Endothelial cell (in vitro differentiated cells): ENCODE measurements at places on chromosomes 12 and 14. TPM values are rescaled to one million over a fixed set of nuclear protein-coding genes. Genes with fewer than 3 reads are reported as not detected.
A peak's percentile ranks its signal among the peaks of the same experiment; 100 is the strongest.

DNA sequence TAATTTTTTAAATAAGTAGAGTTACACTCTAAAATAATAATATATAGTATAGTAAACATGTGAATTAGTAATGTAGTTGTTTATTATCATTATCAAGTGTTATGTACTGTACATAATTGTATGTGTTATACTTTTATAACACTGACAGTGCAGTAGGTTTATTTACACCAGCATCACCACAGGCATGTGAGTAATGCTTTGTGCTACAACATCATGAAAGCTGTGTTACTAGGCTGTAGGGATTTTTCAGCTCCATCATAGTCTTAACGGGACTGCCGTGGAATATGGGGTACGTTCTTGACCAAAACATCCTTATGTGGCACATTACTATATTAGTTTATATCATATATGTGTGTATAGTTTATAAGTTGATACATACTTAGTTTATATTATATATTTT is 8.6 kb downstream of the FNTB start:
- no peak for DNase-seq

GRCh38 chr14:97408937-97409815 is 612.0 kb downstream of the VRK1 start:
- no peak for DNase-seq

DNA sequence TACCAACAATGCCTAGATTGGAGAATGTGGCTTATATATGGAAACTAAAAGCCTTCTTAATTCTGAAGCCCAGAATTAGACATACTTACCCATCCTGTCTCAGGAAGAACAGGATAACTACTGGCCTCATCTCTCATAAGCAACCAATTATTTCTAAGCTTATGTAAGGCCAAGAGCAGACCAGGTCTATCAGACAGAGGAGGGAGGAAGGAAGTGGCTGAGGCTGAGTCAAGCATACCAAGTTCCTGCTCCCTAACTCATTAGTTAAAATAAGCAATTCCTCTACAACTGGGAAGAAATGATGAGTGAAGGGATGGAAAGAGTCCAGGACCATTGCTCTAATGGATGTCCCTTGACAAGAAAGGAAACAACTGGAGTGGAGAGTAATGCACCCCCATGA is 27.0 kb upstream of the INSM2 start:
- DNase-seq: no peak

- DNase-seq: peak; percentile 97
Measured at GRCh38 chr12:76763746-76764675, at the start of gene ZDHHC17. Gene ZDHHC17, plus strand, starts transcription at chr12:76764115. Its CDS starts 122 bp downstream, at chr12:76764237.

DNA sequence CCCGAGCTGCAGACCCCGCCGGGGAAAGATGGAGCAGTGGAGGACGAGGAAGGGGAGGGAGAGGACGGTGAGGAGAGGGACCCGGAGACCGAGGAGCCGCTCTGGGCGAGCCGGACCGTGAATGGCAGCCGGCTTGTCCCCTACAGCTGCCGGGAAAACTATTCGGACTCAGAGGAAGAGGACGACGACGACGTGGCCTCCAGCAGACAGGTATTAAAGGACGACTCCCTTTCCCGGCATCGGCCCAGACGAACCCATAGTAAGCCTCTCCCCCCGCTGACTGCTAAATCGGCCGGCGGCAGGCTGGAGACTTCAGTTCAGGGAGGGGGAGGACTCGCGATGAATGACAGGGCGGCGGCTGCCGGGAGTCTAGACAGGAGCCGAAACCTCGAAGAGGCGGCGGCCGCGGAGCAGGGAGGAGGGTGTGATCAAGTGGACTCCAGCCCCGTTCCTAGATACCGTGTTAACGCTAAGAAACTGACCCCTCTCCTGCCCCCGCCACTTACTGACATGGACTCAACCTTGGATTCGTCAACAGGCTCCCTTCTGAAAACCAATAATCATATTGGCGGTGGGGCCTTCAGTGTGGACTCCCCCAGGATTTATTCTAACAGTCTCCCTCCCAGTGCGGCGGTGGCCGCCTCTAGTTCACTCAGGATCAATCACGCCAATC is 962 bp downstream of the LEMD3 start:
- DNase-seq: peak; percentile 60

GRCh38 chr14:85063747-85064146 is 466.2 kb upstream of the FLRT2 start:
- DNase-seq: no peak

- DNase-seq: no peak
Measured at GRCh38 chr12:49671031-49671765, 36.0 kb downstream of the FMNL3 start.

- DNase-seq: no peak
Measured at GRCh38 chr12:43336962-43337555, 214.9 kb downstream of the ADAMTS20 start.

- peak; percentile 79 for DNase-seq
Measured at GRCh38 chr12:26126340-26127284, 1.8 kb upstream of the BHLHE41 start.

- peak; percentile 80 for DNase-seq
Measured at GRCh38 chr12:25386831-25387731, 136.4 kb upstream of the KRAS start.

DNA sequence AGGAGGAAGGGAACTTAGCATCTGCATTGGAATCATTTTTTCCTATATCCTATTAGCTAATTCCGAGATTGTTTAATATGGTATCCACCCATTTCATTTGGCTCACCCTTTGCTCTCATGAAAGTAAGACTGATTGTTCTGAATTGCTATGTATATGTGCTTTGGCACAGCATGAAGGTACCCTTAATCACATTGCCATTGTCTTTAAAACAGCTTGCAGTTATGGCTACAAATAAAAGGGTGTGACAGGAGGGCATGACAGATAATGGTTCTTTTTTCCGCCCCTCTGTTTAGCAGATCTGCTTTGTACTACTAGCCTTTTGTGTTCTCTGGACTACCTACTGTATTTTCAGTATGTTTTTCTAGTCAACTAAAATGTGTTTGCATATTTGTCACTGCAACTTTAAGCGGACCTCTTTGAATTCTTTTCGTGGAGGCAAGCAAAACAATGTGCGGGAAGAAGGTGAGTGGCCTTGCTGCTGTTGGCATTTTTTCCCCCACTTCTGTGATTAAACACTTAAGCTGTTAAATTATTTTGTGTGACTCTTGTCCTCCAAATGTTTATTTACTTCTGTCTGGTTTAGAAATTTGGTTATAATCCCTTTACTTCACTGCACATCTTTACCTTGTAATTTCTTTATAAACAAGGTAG is 35.8 kb downstream of the FBXO34 start:
- DNase-seq: no peak

DNA sequence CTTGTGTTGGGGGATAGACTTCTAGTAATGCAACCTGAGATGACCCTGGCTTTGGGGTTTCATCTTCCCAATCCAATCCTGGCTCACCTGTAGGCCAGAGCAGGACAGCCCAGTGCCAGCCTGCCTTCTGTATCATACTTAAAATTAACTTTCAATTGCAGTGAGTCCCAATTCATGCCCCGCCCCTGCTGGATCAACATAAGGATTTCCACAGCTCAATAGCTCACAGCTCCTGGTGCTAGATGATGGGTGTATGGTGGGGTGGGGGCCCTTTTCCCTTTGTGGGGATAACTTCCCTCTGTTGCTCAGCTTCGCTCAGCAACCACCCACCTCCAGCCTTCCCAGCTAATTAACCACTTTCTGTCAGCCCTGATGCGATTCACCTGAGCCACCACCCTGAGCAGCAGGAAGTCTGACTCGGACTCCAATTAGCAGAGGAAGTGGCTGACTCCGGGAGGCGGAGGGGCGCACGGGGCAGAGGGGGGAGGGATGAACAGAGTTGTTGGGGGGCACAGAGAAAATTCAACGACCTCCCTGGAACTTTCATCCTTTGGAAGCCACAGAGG is 24.3 kb upstream of the CHGA start:
- no peak for DNase-seq

GRCh38 chr12:131105736-131106348 is 152.1 kb downstream of the ADGRD1 start:
- DNase-seq: no peak

DNA sequence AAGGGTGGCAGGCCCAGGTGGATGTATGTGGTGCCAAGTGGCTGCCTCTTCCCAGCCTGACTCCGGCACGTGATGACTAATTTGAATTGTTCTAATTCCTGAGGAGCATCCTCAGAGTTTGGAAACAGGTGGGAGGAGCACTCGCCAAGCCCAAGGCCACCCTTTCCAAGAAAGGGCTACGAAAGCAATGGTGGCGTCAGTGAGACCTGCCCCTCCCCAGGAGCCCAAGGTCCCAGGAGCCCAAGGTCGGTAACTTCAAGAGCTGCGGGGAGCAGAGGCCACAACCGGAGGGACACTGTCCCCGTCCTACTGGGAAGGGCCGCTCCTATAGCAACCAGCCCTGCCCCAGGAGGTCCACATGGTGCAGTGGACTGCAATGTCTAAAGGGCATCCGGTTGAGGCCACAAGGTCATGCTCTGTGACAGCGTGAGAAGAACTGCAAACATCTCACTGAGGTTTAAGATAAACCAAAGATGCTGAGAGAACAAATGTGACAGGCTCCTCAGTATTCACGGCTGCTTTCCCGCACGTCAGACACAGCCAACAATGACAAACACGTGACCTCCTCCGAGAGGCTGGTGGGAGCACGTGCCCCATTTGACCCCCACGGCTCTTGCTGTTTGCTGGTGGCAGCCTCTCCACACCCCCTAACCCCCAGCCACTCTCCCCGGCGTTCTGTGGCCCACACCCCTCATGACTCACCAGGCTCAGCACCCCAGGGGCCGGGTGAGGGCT is 79.6 kb downstream of the ITPK1 start:
- no peak for DNase-seq

- no peak for DNase-seq
Measured at GRCh38 chr12:130825771-130826150, 13.3 kb downstream of the STX2 start.

DNA sequence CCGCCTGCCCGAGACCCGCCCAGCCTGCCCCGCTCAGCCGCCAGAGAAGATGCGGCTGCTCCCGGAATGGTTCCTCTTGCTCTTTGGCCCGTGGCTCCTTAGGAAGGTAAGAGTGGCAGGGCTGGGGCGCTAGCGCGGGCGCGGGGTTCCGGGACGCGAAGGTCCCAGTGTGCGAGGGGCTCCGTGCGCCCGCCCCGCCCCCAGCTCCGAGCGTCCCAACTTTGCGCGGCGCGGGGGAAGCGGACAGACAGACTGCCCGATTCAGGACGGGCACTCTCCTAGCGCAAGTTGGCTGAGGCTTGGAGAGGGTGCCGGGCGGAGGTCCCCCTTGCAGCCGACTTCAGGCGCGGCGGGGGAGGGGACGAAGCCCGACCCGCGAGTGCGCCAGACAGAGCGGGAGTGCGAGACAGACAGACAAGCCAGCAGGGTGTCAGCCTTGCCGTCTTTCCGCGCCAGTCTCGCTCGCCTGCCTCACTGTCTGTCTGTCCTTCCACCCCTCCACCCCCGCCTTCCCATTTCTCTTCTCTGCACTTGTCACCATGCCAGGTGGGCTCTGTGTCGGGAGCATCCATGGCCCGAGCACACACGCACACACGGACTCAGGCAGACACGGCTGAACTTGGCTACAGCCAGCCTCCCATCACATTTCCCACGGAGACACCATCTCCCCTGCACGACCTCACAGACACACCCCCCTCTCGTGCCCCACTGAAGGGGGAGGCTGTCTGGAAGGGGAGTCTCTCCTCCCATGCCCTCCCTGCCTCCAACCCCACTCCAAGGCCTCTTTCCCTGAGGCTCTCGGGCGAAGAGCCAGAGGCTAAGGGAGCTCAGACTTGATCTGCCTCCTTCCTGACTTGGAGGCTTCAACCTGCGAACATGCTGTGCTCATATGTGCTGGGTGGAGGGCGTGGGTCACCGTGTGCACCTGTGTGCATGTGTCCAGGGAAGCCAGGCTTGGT is 606 bp downstream of the NXPH4 start:
- no peak for DNase-seq

DNA sequence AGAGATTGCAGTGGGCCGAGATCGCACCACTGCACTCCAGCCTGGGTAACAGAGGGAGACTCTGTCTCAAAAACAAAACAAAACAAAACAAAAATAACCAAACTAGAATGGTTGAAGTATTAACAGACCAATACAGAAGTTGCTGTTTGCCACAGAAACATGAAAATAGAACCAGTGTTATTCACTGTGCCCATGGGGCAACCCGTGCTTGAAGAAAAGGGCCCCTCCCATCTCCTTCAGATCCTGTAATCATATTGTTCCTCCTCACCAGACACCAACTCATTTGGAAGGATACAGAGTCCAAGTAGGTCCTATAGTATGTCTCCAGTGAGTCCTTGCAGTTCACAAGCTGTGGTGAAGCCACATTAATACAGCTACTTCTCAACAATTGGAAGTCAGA is 30.9 kb downstream of the SLC35F4 start:
- no peak for DNase-seq

GRCh38 chr14:92529903-92530302 is 16.3 kb downstream of the RIN3 start:
- DNase-seq: no peak

GRCh38 chr14:42804141-42804540 is 1197.5 kb downstream of the LRFN5 start:
- no peak for DNase-seq

DNA sequence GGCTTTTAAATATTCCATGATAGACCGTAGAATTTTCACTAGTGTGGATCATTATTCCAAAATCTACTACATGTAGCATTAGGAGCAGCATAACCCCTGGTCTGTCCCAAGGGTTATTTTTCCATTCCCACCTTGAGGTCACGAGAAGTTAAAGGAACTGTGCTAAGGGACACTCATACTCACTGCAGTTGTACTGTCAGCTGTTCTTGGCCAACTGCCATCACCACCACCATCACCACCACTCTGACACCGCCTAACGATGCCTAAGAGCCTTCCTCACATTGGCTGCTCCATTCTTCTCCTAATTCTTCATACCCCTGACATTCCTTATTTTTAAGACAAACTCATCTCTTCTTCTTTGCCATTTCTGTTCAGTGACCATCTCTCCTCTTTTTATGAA is 13.4 kb upstream of the PTGDR start:
- DNase-seq: no peak

- DNase-seq: no peak
Measured at GRCh38 chr12:57841445-57841844, 5.1 kb downstream of the CTDSP2 start.

DNA sequence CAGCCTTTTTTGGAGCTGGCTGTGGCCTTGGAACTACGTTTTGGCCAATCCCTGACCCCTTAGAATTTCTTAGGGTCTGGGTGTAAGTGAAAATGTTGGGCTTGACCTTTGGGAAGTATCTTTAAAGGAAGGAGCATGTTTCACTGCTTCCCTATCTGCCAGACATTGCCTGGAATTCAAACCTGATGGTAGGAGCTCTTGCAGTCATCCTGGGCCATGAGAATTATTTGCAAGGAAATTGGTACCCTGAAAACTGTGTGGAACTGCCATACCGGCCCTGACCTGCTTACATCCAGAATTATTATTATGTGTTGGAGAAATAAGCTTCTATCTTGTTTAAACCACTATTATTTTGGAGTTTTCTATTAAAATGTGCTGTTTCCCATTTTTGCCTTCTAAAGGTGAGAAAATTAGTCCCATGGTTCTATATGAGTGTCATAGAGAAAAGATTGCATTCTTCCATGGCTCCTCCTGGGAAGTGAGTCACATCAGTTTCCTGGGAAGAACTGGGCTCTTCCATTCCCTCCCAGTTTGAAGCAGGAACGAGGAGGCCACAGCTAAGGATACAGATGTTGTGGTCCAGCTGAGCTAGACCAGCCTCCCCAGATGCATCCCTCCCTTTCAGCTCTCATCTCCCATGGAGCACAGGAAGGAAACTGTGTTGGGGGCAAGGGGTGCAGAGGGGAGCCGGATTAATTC is 9.5 kb upstream of the PGF start:
- no peak for DNase-seq

The FRS2 gene
- total RNA-seq: 22.9 TPM

The CYP27B1 gene
- 1.4 TPM for total RNA-seq

The PRPF39 gene
- total RNA-seq: 47.8 TPM

The SMCO3 gene
- 0.13 TPM for total RNA-seq
